Anterior cingulate cortex (tissue), 58 donors: ENCODE measurements at places on chromosomes 16 and 17.

- DNase-seq = no peak
Measured at GRCh38 chr17:51165680-51166197, 472 bp upstream of the NME2 start.

GRCh38 chr17:68820825-68821481, 134.2 kb downstream of the ABCA8 start:
- no peak for DNase-seq

DNA sequence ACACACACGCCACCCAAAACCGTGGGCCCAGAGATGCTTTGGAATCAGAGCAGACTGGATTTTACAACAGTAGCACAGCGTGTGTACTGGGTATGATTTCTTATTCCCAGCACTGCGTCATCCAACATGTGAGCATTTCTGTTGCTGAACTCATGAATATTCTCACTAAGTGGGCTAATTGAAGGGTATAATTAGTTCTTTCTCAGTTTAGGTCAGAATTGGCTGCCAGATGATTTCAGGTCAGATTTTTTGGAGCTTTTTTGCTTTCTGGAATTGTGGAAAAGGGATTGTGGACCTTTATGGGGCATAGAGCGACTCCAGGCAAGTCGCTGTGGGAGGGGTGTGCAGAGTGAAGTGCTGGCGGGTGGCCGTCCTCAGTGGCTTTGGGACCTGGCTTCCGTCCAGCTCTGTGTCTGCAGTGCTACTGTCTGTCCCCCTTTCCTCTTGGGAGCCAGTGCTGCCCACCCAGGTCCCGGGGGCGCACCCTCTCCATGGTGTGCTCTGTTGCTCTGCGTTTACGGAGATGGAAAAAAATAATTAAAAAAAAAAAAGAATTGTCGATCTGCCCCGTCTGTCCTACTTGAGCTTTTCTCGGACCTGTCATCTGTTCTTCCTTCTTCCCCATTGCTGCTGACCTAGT, 25.0 kb downstream of the FOXK2 start:
- DNase-seq = no peak

DNA sequence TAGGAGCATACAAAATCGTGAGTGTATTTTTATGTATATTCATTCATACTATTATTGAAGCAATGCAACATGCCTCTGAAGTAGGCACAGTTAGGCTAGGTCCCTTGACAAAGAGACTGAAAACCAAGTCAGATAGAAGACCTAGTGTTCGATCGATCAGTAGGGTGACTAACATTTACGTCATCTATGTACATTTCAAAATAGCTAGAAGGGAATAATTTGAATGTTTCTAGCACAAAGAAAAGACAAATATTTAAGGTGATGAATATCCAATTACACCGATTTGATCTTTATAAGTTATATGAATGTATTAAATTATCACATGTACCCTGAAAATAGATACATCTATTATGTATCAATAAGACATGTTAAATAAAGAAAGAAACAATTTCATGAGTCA, 610.1 kb downstream of the TOX3 start:
- no peak for DNase-seq

- no peak for DNase-seq
Measured at GRCh38 chr16:85187447-85187846, 75.2 kb upstream of the CIBAR2 start.

GRCh38 chr17:2796164-2797125, at the start of gene RAP1GAP2:
TSS of gene RAP1GAP2 (plus strand) at chr17:2796438. CDS start at chr17:2796528, 90 bp downstream.
- no peak for DNase-seq

DNA sequence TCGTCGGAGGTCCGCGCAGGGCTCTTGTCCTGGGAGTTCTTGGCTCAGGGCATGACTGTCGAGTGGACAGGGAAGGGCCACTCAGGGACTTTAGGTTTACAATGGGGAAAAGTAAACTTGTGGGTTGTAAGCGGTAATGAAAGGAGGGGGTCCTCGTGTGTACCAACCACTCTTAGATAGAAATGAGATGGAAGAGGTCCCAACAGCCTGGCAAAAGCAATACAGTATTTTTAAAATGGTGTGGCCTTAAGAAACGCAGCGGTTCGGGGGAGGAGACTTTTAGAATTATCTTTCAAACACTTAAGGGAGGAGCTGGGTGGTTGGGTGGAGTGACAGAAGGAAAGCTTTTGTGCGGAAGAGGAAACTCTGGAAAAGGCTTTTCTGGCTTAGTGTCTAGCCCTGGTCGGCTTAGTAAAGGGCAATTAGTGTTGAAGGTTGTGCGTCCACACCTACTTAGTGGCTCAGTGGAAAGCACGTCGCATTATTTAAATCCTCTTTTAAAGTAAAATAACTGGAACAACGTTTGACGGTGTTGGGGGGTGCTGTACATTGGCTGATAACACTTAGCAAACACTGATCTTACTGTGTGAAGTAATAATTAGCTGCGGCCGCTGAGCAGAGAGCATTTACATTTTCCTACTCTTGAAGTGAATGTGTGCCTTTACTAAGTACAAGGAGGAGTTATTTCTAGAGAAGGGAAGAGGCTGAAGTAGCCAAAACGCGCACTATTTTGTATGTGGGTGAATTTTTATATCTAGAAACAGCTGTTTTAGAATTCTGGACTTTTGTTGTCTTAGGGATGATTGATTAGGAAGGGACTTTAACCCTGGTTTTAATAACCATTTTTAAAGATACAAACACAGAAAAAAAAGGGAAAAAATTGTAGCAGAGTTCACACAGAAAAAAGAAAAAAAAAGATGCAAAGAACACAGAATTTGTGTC, 1.0 kb downstream of the WSB1 start:
- peak; percentile 26 for DNase-seq

DNA sequence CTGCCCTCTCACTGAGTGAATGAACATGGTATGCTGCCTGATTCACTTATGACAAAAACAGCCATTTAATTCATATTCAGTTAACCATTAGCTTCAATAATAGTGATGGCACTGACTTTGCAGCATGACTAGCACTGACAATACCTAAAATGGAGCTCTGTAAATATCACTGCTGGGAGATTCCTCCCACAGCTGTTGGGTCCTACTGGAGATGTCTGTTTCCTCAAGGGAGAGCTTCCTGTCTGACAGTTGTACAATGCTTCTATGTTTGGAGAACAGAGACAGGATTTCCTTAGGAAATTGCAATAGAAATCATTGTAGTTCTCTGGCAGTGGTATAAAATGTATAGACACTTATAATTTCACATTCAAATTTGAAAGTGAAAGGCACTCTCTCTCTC, 695.9 kb upstream of the CDH8 start:
- DNase-seq = no peak

GRCh38 chr16:67555795-67556212, 6.5 kb upstream of the CTCF start:
- no peak for DNase-seq

- DNase-seq = no peak
Measured at GRCh38 chr16:20301840-20302239, 25.5 kb downstream of the GP2 start.
